Activated T-cell treated with anti-CD3 and anti-CD28 coated beads, Interleukin-2, amount 50 U/mL, for 24 hours (primary cell): ENCODE measurements at places on chromosomes 7 and 10.
A peak's percentile ranks its signal among the peaks of the same experiment; 100 is the strongest.

DNA sequence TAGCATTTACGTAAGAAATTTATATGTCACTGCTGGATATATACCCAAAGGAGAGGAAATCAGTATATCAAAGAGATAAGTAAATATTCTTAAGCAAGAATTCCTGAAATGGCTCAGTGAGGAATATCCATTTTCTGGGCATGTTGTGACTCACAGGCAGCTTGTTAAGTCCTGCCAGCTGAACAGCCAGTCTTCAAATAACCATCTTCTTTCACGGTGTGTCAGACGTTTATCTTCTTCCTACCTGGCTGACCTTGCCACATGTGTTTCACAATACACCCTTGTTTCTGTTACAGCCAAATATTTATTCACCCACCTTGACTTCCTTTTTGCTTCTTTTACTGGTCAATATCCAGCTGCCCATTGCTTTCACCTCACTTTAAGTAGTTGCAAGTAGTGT, 648.1 kb downstream of the ANKRD7 start:
- DNase-seq, result no peak

DNA sequence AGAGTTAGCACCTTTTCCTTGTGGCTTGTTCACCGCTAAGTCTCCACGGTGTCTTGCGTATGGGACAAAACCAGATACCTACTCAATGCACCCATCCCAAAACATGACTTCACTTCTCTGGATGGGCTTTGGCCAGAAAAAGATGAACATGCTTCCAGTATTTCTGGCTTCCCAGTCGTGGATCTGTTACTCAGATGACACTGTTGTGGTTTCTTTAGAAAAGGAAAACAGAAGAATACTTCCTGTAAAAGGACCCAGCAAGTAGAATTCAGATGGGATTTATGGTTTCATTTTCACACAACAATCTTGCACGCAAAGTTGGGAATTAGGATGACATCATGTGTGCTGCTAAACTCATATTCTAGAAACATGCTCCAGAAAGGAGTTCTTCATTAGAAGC, 216.7 kb downstream of the ADAM12 start:
- DNase-seq, result no peak

- peak; percentile 44 for DNase-seq
Observed at GRCh38 chr10:99993701-99994689, 15.8 kb downstream of the DNMBP start.

GRCh38 chr7:610141-610530, 90.5 kb upstream of the PDGFA start:
- no peak for DNase-seq
